Activated CD8-positive, alpha-beta memory T cell treated with anti-CD3 and anti-CD28 coated beads for 24 hours (primary cell): ENCODE measurements at places on chromosomes 12 and 14.

DNA sequence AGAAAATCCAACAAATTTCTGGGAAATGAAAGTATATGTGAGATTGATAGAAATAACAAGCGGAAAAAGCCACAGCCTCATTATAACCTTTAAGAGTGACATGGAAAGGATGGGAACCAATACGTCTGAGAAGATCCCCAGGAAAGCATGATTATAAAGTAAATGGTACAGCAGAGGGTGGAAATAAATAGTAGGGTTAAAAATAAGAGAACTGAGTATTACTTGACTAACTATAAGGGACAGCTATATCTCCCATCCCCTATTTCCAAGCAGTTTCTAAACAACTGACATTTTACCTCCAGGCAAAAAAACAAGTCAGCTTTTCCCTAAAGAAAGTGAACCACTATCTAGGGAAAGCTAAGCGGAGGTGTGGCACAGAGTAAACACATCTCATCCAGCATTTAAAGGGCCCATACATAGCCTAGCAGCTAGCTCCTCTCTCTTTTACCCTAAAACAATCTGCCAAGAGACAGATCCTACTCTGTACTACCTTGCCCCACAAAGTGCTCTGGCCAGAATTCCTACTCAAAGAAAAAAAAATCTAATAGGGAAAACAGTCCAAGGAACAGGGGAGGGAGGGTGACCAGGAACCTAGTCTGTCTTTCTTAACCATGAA lies 11.2 kb downstream of the OSBPL8 start:
- DNase-seq, result no peak

DNA sequence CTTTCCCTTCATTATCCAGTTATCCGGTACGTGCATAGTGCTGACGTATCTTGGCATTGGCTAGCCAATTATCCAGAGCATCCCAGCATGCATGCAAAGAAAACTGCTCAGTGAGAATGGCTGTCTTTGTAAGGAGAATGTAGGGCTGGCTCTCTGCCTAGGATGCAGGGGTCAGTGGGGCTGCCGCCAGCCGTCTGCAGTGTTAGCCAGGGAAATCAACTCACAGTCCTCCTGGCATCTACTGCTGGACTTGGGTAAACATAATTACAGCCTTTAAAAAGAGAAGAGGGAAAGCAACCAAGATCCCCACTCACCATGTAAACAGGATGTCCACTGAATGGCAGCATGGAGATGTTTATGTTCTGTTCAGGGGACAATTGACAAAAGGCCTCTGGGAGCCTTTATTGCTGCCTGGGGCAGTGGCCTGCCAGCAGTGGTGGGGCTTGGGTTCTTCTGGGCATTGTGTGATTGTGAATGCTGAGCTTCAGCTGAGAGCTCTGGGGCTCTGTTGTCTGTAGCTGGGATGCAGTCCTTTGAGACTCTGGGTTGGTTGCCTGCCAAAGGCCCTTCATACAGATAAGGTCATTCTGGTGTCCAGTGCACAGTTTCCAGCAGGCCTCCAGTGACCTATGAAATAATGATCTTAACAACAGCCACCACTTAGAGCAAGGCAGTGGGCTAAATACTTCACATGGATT lies 121.8 kb downstream of the TBC1D30 start:
- DNase-seq, result no peak

DNA sequence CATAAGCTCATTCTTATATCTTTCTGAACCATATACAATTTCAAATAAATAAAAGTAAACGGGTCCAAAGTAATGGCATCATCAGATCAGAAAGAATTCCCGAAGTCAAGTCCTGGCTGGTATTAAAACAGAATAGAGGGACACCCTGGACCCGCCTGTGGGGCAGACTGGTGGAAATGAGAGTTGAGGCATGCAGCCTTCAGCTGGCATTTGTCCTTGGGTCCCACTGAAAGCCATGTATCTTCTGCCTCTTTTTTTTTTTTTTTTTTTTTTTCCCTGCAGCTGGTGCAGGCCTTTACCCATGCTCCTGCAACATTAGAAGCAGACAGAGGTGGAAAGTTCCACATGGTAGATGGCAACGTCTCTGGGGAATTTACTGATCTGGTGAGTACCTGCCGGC lies 9.9 kb downstream of the AHSA1 start:
- no peak for DNase-seq

DNA sequence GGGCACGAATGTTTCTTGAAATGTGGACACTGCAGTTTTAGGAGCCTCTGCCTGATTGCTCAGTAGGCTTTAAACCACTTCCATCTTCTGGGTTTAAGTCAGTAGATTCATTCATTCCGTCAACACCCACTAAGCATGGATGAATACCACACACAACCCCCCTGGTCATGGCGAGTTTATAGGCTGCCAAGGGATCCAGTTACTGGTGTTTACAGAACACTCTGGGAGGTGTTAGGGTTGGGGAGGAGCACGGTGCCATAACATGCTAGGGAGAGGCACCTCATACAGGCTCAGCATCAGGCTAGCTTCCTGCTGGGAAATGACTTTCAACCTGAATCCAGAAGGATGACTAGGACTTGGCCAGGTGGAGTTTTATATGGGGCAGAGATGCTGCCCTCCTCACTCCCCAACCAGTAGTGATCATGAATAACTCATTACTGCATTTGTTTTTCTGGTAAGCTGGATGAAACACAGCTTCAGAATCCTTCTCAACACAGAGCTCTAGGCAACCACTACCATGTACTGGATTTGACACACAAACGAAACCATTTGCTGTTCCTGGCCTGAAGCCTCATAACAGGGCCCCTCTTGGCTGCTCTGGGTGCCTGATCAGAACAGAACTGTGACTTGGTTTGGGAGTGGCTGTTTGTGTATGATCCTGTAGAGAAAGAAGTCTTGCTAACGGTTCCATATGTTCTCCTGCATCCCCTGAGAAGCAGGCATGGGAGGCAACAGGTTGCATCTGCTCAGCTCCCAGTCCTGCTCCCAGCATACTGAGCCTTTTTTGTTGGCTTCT lies 47.9 kb downstream of the FBXW8 start:
- no peak for DNase-seq

GRCh38 chr12:46659032-46659650 lies 166.7 kb downstream of the SLC38A4 start:
- no peak for DNase-seq
